ENCODE measurements at places on chromosomes 2 and 18.

DNA sequence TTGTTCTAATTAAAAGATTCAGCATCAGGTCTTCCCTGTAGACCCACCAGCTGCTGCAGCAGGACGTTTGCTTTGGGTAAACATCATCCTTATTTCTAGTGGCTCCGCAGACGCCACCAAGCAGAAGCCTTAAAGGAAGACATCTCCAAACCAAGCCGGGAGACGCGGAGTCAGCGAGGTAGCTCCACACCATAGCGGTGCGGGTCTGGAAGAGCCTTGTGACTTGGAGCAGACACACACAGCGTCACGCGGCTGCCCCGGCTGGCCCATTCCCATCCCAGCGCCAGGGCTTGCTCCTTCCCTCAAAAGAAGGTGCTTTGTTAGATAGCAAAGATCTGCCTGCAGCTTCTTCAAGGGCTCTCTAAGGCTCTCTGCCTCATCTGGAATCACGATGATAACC is 236.5 kb downstream of the GBX2 start:
- no peak for DNase-seq

DNA sequence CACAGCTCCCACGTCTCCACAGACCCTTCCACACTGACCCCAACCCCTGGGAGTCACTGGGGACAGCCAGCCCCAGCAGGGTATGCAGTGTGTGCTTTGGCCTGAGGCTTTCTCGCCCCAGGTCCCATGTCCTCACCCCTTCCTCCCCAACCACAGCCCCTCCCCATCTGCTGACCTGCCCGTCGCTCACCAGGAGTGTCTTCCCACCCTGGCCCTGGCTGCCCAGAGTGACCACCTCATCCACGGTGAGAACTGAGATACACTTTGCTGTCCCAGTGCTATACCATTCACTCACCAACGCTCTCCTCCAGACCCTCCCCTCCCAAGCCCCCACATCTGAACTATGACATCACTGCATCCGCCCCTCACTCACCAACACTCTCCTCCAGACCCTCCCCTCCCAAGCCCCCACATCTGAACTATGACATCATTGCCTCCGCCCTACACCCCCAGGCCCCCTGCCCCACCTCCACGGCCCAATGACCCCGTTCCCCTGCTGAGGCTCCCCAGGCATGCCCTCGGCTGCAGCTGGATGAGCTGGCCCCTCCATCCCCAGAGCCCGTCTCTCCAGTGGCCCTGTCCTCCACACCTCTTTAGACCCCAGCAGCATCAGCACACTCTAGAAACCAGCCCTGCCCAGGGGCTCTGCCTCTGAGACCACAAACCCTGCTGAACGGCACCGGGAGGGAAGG is 55.2 kb downstream of the ANKMY1 start:
- DNase-seq = no peak

DNA sequence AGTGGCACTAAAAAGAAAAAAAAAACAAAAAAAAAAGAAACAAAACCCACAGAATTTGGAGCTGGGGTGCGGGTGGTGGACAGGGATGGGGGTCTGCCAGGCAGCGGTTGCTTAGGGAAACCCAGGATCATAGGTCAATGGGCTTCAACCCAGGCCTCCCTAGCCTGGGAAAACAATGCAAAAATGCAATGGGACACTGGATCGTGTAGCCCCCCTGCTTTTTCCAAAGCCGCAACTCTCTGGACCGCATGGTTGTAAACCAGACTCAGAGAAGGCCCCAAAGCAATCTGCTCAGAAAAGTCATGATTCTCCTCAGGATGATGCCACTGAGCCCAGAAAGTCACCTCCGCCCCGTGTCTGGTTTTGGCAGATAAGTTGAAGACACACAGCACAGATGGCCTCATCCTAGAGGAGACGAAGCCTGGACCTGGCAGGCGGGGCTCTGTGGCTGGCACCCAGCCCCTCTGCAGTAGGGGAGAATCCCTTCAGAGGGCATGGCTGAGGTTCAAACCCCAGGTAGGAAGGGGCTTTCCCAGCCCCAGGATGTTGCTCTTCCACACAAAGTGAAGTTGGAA is 5.1 kb downstream of the DLX2 start:
- no peak for DNase-seq

DNA sequence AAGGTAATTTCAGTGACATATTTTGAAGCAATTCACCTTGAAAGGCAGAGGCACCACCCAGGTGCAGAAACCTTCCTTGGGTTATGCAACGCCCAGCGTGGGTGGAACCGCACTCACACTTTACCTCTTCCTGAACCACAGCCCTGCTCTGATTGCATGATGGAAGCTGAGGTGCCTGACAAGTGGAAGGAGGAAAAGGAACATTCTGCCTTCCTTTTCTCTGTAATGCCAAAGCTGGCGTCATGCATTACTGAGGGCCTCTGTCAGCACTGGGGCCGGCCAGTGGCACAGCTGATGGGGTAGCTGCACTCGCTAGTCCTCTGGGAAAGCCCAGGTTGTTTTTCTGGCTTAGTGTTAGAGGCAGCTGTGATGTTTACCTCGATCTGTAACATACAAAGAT is 266.5 kb downstream of the NEDD4L start:
- DNase-seq = peak; percentile 30

DNA sequence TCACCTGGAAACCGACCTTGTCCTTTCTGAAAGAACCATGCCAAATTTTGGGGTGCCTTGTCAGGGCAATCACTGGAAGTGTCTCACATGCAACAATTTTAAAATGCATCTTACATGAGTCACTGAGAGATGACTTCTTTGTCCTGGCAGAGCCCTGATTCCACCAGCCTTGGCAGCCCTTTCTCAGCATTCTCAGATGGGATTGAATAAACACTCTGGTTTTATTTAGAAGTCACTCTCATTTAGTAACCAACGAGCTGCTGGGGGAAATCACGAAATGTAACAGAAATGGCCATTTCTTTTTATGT is 3.8 kb upstream of the ATP8B1 start:
- no peak for DNase-seq

DNA sequence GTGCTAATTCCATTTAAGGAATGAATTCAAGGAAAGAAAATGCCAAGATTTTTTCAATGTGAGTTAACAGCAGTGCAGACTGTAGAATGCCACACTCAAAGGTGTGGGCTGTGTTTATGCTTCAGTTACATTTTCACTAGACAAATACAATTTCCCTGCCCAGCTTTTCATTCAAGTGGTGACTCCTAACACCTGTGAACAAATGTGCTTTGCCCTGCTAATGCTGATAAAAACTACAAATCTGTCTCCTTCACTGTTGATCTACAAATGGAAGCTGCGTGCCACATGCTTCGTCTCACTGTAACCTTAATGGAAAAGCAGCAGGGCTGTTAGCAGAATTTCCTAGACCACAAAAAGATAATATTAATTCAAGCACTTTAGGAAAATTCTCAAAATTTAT is 19.8 kb upstream of the TCF4 start:
- DNase-seq = no peak

GRCh38 chr2:164974221-164974620 is 18.9 kb upstream of the SLC38A11 start:
- no peak for DNase-seq

GRCh38 chr2:160165996-160166395 is 34.1 kb downstream of the ITGB6 start:
- no peak for DNase-seq

GRCh38 chr2:128469875-128470274 is 151.2 kb upstream of the HS6ST1 start:
- DNase-seq = no peak

GRCh38 chr2:128324897-128325410 is 6.3 kb upstream of the HS6ST1 start:
- DNase-seq = no peak

All from activated CD4-positive, alpha-beta T cell treated with anti-CD3 and anti-CD28 coated beads for 24 hours (primary cell).